ENCODE measurements at places on chromosomes 1 and 21.

DNA sequence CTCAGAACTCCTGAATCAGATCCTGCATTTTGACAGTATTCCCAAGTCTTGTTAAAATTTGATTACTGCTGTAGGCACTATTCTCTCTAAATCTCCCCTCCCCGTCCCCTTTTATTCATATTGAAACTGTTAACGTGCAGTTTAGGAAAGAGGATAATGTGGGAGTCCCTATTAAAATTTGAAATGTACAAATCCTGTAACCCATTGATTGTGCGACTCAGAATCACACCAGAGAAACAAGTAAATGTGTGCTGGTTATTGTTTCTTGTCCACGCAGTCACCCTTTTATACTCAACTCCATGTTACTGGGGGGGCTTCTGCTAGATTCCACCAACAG lies 584 bp upstream of the LTN1 start:
- DNase-seq = no peak

GRCh38 chr1:170518965-170519364 lies 13.0 kb upstream of the GORAB start:
- DNase-seq = no peak

DNA sequence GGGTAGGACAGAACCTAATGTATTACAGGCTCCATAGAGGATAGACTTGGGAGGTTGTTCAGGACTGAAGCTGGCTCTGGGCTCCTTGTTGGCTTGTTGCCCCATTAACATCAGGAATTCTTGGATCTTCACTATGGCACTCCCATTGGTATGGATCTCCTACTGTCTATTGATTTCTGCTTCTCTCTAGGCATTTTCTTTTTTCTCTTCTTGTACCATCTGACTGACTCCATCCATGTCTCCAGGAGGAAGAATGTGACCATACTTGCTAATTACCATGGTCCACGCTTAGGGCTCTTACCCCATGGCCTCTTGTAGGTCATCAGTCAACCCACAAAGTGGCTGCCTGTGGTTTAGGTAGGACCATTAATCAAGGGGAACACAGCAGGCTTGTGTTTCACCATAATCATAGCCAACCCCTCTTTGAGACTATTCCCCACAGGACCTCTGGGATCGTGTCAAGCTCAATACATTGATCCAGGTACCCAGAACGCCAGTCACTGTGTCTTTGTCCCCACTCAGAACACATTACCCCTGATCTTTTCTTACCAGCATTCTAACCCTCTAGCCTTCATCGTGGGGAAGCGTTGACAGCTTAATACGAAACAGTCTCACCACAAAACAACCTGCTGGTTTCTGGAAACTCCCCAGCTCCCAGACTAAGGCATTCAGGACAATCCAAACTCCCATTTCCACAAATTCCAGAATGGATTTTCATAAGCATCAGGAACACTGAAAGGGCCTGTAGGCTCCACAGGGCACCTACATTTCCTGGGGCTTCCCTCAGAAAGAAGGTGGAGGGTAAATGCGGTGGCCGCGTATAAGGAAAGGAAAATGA lies 97.1 kb downstream of the ETS2 start:
- no peak for DNase-seq

DNA sequence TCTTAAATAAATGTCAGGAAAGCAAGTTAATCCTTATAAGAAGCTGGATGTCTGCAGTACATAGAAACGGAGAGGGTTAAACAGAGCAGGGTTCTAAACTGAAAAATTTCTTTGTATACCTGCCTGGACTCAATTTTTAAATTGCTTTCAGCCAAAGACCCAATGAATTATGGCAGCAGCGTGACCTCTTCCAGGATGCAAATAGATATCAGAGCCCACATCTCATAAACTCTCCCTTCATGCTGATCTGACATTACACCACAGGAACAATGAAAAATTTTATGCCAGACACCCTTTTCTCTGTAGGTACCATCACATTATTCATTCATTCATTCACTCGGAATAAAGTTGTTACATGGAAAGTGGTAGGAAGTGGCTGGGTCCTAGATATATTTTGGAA lies 236.4 kb downstream of the NUF2 start:
- DNase-seq = no peak

DNA sequence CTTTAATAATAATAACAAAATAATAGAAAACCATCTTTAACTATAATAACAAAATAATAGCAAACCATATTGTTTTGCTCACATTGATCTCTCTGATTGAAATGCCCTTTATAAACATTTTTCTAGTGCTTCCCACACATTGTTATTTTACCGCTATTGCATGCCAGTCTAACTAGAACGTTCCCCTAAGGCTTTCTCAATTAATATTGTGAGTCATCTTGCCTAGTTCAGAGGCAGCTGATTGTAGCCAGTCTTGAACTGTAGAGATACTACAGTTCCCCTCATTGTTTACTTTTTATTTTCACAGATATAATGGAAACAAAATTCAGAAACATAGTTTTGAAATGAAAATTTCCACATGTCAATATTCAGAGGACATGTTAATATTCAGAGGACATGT lies 192.3 kb upstream of the ADGRL4 start:
- DNase-seq = no peak

DNA sequence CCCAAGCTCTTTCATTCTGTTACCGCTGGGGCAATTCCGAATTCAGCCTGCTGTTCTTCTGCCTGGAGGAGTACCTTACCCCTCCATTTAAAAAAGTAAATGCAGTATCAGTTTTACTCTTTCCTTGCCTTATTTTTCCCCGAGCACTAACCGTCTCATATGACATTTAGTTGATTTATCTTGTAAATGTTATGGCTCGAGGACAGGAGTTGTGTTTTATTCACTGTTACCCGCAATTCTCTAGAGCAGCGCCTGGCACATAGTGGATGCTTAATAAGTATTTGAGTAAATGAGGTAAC lies 425 bp upstream of the TADA1 start:
- DNase-seq = no peak

- no peak for DNase-seq
These were observed 147.1 kb downstream of the PGBD5 start for GRCh38 chr1:230278871-230279582.

DNA sequence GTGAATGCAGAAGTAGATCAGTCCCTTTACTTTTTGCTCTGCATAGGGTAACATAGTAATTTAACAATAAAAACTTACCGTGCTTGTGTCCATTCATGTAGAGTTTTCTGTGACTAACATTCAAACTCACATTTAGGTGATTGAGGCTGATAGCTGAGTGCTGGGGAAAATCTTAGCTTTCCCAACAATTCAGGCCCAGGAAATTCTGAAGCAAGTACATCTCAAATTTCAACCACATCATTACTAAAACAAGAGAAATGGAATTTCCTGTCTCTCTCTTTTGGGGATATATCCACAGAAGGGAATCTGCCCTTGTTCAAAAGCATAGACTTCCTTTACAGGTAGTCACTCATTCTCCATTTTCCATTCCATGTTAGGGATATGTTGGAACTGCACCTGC lies 33.1 kb upstream of the C1orf146 start:
- DNase-seq = no peak

DNA sequence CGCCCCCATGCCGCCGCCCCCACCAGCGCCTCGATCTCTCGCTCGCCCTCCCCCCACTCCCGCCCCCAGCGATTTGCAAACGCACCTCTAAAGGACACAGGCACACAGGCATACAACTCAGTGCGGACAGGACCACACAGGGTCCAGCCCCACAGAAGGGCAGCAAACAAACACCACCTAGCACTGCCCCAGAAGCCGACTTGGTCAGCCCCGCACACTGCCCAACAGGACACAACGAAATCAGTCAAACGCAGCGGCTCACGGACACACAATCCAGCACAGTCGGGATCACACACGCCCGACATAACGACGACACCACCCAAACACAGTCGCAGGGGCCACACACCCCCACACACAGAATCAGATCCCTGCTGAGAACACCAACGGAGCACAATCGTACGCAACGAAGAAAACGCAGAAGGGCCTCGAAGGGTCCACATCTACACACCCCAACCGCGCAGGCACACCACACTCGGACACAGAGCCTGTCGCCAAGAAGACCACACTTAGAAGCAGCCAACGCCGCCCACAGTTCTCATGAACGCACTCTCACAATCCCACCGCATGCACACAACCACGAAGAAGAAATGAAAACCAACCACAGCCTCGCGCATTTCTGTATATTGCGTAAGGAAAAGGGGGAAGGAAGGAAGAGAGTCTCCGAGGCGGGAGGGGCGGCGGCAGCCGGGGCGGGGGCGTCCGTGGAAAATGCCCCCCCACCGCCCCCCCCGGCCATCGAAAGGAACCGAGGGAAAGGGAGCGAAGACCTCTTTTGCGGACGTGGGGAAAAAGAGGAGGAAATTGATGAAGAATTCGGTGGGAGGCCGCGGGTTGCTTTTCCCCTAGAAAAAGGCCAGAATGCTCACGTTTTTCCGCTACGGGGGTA lies 481 bp downstream of the TAL1 start:
- no peak for DNase-seq

DNA sequence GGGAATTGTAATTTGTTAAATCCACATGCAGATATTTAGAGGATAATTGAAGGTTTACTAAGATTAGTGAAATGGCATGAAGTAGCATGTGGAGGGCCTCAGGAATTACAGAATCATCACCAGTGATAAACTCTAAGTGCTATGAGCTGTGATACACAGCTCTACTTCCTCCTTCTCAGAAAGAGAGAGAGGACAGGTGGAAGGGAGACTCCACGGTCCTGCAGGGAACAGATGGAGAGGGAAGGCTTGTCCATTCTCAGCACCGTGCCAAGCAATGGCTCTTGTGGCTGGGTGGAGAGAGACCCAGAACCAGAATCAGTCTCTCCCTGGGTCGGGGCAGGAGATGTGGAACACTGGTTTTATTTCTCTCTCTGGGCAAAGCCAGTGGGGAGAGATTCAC lies 27.8 kb upstream of the LYPD8 start:
- DNase-seq = no peak

GRCh38 chr1:22572818-22573217 lies 9.5 kb downstream of the EPHA8 start:
- no peak for DNase-seq

DNA sequence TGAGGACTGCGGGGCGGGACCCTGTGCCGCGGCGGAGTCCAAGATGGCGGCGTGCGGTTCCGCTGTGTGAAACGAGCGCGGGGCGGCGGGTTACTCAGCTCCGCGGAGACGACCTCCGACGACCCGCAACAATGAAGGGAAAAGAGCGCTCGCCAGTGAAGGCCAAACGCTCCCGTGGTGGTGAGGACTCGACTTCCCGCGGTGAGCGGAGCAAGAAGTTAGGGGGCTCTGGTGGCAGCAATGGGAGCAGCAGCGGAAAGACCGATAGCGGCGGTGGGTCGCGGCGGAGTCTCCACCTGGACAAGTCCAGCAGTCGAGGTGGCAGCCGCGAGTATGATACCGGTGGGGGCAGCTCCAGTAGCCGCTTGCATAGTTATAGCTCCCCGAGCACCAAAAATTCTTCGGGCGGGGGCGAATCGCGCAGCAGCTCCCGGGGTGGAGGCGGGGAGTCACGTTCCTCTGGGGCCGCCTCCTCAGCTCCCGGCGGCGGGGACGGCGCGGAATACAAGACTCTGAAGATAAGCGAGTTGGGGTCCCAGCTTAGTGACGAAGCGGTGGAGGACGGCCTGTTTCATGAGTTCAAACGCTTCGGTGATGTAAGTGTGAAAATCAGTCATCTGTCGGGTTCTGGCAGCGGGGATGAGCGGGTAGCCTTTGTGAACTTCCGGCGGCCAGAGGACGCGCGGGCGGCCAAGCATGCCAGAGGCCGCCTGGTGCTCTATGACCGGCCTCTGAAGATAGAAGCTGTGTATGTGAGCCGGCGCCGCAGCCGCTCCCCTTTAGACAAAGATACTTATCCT lies 430 bp downstream of the RBM15 start:
- peak; percentile 11 for DNase-seq

GRCh38 chr1:157968946-157969345 lies 24.5 kb upstream of the KIRREL1 start:
- no peak for DNase-seq

- DNase-seq = no peak
These were observed 76.9 kb upstream of the LYST start for GRCh38 chr1:235943581-235944114.

DNA sequence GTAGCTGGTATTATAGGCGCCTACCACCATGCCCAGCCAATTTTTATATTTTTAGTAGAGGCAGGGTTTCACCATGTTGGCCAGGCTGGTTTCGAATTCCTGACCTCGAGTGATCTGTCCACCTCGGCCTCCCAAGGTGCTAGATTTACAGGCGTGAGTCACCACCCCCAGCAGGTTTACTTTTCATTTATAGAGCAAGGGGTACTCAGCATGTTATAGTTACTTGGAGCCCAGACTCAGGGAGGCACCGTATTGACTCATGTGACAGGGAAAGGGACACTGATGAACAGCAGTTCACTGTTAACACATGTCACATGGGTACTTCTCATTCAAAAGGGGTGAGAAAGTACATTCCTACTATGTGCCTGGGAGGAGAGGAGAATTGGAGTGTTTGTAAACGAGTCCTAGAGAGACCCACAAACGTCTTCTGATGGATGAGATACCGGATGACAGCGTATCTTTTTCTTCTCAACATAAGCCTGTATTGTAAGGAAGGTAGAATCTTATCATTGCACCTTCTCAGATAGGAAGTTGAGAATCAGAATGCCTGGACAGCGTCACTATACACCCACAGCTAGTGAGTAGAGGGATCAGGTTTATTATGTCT lies 510.0 kb downstream of the USP25 start:
- DNase-seq = no peak

Data from stimulated activated CD4-positive, alpha-beta T cell treated with anti-CD3 and anti-CD28 coated beads, Interleukin-1b, Interleukin-23, amount 100 ng/mL, for 1 hour (primary cell).